Activated T-helper 9 cell treated with anti-CD3 and anti-CD28 coated beads, Interleukin-2, amount 50 U/mL, for 16 hours (primary cell): ENCODE measurements at places on chromosomes 2 and 18.

DNA sequence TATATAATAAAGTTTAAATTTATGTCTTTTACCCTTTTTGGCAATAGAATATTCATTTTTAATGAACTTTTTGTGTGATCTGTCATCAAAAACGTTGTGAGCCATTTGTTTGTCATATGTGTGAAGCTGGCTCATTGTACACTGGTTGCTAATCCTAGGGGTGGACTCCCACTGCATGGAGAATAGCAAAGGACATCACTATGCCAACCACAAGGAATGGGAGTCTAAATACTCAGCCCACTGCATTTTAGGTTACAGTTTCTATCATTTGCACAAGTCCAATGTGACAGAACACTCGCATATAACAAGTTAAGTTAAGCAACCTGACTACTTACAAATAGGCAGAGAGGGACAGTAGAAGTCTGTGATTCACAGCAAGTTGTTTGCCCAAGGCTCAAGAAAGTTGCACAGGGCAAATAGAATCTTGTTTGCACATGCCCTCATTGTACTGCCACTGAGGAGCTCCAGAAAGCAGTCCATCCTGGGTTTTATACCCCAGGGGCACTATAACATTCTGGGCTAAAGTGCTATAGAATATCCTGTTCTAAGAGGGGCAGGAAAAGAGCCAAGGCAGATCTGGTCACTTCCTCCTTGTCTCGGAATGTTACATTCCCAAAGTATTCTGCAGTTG lies 545.9 kb upstream of the GCFC2 start:
- DNase-seq, result no peak

- DNase-seq, result no peak
These were observed 137.1 kb downstream of the ZEB2 start for GRCh38 chr2:144382849-144383248.

- no peak for DNase-seq
These were observed 589.4 kb upstream of the SOX11 start for GRCh38 chr2:5102823-5103222.

DNA sequence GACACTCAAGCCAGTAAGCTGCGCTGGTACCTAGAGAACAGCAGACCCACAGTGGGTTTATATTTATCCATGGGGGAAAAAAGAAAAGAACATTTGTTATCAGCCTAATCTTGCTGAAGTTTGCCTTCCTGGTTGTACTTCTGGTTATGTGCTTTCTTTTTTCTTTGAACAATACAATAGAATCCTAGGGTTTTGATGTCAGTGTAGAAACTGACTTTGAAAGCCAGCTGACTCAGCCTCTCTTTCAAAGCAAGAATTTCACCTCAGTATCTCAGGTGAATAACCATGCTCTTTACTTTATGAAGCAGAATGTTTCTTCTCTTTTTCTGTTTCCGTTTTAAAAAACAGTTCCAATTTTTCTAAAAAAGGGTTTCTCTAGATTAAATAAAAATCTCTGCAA lies 78.4 kb downstream of the CD8B2 start:
- no peak for DNase-seq

DNA sequence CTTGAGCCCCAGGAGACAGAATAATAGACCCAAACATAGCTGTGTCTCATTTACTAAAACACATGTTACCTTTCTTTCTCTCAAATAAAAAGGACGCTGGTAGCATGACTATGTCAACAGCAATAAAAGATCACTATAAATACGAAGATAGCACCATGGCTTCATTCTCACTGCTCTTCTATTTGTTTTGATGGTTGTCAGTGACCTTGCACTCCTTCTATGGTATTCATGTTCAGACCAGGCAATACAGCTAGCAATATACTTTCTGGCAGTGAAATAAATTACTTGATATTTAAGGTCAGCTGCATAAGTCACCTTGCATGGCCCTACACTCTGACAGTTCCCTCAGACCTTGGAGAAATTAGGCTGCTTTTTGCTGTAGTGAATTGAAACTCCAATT lies 263.2 kb upstream of the CDH7 start:
- no peak for DNase-seq

GRCh38 chr2:215401896-215402379 lies 33.9 kb downstream of the FN1 start:
- no peak for DNase-seq

DNA sequence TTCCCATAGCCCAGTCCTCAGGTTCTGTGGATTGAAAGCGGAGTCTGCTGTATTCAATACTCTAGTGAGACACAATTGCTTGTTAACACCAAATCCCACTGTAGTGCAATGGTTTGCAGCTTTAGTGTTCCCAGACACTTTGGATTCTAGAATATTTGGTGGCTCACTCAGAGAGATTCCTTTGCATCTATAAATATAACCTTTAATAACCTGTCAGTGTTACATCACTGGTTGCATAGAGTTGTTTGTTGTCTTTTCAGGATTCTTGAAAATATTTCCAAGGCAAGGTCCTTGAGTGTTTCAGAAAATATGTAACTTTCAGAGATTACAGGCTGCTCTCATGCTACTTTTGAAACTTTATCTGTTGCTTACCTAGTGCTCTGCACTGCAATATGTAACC lies 157.5 kb downstream of the ZEB2 start:
- DNase-seq, result no peak

- no peak for DNase-seq
These were observed 46.0 kb downstream of the SOCS6 start for GRCh38 chr18:70334728-70335329.

GRCh38 chr18:74191577-74191976 lies 43.3 kb downstream of the TIMM21 start:
- no peak for DNase-seq

- DNase-seq, result no peak
These were observed 257.2 kb upstream of the TCF4 start for GRCh38 chr18:55845221-55845620.

DNA sequence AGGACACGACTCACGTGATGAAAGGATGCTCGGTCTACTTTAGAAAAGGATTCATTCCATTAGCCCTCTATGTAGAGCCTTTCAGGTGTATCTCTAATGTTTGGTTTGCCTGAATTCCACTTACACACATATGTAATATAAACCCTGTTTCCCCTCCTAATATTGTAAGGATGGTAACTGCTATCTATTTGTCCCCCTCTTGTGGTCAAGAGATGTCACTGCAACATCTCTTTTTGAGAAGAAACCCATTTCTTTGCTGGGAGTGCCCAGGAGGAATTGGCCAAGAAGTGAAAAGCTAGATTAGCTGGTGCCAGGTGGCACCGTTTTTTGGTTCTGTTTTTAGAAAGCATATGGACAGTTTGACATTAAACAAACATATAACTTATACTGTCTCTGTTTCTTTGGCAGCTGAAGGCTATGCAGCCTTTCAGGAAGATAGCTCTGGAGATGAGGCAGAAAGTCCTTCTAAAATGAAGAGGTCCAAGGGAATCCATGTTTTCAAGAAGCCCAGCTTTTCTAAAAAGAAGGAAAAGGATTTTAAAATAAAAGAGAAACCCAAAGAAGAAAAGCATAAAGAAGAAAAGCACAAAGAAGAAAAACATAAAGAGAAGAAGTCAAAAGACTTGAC lies 41.2 kb downstream of the RALBP1 start:
- no peak for DNase-seq

- DNase-seq, result no peak
These were observed 3.1 kb downstream of the PAIP2B start for GRCh38 chr2:71223767-71224333.

GRCh38 chr2:4662161-4662779 lies 958.9 kb downstream of the DCDC2C start:
- DNase-seq, result no peak

DNA sequence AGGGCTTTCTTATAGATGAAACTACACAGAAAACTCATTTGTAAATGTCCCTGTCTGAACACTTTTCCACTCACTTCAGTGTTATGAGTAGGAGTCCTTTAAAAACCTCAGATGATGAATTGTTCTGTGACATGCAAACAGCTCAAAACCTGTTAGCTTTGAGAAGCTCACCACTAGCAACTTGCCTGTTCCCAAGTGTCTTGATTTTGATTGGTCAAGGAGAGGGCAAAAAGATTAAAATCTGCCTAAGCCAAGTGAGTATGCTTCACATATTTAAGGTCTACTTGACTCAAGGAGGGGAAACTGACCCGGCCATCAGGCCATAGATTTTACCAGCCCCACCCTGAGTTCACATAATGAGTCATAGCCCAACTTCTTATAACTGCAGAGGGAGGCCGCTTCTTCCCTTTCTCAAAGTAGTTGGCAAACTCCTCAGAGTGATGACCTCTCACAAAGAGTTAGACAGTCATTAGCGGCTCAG lies 45.2 kb upstream of the MEIS1 start:
- DNase-seq, result no peak

DNA sequence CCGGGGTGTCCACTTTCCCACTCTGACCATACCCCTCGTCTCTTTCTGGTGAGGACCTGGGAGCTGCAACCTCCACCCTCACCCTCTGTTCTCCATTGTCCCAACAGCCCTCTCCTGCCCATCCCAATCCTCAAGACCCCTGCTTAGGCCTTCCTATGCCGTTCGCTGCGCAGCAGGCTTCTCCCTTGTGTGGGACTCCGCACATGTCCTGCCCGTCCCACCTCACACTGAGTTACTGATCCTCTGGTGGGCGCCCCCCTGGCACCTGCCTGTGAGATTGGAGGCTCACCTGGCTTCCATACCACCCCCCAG lies 119.5 kb upstream of the SNTG2 start:
- DNase-seq, result no peak

GRCh38 chr2:182259629-182260150 lies 167.1 kb downstream of the PDE1A start:
- no peak for DNase-seq

DNA sequence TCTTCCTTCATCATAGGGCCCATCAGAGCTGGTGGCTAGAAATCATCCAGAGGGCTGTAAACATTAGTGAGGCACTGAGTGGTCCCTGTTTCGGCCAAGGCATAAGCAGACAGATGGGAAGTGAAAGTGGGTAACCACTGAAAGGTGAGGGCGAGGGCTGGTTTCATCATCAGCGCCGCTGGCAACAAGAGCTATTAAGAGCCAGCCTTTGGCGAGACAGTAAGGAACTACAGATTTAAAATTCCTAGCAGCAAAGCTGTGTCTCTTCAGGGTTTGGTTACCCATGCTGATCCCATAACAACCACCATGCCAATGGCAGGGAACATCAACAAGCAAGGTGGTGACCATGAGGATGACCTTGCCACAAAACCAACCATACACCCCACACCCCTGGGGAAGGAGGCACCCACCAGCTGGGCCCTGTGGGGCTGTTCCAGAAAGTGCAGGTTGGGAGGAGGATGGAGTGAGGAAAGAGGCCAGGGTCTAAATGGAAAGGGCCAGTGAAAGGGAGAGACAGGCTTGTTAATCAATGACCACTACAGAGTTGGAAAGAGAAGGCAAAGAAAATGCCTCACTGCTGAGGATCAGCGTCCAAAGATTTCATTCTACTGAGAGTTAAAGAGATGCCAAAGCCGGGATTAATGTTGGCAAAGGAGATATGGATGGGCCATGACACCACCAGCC lies 9.0 kb upstream of the SLC20A1 start:
- DNase-seq, result no peak

DNA sequence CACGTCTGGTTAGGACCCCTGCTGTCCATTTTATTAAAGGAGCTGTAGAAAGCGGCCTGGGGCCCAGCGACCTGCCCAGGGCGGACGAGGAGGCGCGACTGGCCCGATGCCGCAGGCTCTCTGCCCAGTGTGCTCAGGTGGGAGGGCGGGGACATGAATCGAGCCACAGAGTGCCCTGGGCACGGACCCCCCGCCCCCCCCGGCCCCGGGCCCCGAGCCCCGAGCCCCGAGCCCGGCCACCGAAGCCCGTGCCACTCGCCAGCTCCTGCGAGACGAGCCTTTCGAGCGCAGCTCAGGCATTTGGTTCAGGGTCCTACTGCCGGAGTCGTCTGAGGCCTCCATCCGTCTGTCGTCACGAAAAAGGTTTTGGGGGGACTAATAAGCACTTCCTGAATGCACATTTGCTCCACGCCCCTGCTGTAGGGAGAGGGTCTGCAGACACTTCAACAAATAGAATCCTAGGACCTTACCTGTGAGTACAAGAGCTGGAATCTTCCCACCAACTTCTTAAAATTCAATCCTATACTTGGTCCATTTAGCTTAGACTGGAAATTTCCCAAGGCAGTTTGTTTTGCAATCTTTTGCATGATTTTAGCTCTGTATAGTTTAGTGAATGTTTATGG lies 602 bp upstream of the ADAM17 start:
- DNase-seq, result no peak

GRCh38 chr18:63159590-63159989 lies 160.0 kb downstream of the BCL2 start:
- no peak for DNase-seq

DNA sequence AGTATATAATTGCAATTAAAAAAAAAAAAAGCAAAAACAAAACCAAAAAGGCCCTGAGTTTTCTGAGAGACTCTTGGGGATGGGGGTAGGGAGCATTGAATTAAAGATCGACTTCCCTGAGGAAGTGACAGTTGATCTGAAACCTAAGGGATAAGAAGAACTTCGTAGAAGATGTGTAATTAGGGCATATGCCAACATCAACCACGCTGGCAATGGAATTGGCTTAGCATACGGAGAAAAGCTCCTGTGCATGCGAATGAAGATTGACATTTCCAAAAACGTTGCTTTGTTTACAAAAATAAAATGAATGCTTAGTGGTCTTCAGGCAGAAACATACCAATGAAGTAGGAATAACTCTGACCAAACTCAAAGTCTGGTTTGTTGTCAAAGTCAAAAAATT lies 307.6 kb upstream of the ZNF521 start:
- no peak for DNase-seq

DNA sequence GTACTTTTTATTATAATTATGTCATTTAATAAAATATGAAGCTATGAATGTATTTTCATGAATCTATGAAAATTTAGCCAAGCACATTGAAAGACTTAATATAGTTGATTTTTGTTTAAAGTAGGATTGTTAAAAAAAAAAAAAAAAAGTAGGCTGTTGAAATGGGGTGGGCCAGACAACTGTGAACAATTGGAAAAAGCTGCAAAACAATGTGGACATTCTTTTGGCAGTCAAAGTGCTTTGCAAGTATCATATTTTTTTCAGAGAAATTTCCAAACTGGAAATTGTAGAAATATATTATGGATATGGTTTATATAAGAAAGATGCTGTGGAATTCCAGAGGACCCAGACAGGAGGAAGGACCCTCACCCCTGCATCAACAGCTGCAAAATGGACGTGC lies 82.1 kb downstream of the ETAA1 start:
- DNase-seq, result no peak

DNA sequence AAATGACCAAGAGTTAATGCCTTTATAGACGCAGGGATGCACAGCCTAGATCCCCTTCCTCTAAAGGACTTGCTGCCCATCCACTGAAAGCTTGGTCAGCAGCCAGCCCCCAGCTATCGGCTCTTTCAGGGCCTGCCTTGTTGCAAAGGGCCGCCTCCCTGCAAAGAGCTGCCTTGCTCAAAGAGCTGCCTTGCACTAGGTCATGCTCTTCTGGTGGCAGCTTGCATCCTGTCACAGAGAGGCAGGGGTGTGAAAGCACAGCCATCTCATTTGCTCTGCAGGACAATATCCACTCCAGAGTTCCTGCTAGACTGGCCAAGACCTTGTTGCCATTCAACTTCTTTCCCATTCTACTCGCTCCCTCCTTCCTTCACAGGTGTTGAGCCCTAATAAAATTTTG lies 137.1 kb downstream of the MCFD2 start:
- no peak for DNase-seq
